ENCODE measurements at places on chromosomes 1 and 21.

GRCh38 chr1:239438891-239439290 is 52.5 kb downstream of the CHRM3 start:
- DNase-seq = no peak

DNA sequence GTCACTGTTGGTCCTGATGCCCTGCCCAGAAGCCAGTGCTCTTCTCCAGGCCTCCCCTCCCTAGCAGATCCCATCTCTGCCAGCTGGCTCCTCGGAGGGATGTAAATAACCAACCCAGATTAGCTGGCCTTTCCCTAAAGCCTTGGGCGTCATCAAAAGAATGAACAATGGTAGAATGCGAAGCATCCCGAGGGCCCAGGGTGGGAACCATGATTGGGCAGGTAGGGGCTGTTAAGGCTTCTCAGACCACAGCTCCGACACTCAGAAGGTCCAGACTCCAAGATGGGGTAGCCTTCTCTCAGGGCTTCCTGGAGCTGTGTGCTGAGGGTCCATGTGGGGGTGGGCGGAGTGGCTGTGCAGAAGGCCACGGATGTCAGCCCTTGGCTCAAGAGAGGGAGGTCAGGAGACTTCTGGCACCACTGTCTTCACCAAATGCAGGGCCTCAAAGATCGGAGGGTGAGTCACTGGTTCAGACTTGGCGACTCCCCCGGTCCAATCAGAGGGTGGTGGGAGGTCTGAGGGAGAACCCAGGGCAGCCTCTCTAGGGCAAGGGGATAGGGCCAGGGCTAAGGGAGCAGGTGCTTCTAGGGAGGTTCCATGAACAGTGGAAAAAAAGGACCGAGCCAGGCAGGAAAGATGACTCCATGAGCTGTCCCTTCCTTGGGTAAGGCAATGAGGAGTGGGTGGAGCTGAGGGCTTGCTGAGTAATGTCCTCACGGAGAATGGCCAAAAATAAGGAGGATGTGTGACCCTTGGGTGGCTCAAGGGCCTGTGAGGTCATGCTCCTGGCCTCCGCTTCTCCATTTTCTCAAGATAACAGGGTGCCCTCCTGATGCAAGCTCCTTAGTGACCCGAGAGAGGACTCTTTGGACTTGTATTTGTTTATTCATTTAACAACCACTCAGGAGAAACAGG is 58.4 kb upstream of the EPS8L3 start:
- DNase-seq = no peak

- DNase-seq = no peak
Observed at GRCh38 chr1:177209357-177209756, 38.6 kb downstream of the BRINP2 start.

- DNase-seq = no peak
Observed at GRCh38 chr1:171739656-171740055, 2.2 kb downstream of the VAMP4 start.

DNA sequence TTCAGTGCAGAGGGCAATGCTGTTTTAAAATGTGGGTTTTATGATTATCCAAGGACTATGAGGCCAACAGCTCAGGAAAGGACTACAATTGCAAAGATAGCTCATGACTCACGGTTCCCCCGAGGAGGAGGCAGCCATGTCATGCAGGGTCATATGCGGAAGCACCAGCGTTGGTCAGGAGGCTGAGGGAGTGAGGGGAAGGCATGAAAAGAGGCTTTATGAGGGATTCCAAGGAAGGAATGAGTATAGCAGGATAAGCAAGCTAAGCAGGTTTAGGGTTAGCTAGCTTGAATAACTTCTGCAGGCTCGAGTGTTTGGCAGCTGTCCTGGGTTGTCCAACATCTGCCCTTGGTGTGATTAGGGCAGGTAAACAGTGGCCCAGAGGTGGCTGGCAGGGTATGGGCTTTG is 495.1 kb downstream of the SETD4 start:
- no peak for DNase-seq

DNA sequence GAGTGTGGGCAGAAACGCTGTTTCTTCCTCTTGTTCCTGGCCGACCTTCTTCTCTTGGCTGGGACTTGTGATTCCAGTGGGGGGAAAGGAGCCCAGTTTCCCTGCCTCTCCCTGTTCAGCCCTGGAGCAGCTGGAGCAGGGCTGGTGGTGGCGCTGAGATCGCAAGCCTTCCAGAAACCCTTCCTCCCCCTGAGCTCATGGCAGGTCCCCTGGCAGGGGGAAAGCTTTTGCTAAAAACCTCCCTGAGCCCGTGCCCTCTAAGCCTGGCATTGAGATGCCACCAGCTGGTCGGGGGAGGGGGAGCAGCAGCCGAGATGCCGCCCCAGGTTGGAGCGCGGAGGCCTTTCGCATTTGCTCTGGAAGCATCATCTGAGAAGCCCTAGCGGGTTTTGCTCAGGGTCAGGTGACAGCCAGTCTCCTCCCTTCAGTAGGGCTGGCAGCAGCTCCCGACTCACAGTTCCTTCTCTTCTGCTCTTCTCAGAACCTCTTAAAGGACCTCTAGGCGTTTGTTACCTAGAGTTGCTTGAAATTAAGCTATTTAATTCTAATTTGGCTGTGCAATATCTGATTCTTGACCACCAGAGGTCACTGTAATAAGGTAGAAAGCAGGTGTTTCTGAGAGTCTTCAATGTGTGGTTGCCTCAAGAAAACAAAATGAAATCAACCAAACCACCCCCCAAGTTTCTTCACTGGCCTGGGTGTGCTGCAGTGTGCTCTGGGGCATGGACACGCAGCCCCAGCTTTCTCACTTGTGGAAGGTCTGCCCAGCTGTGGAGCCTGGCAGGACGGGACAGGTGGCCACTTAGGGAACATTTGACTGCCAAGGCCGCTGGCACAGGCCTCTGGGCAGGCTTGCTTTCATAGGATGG is 257.3 kb downstream of the CAMTA1 start:
- DNase-seq = no peak

- peak; percentile 81 for DNase-seq
Observed at GRCh38 chr1:91500756-91501522, at the start of gene CDC7. Gene CDC7 (plus strand): TSS chr1:91500851. CDS start chr1:91501717, 866 bp downstream.

GRCh38 chr21:15001857-15002606 is 62.8 kb downstream of the NRIP1 start:
- no peak for DNase-seq

DNA sequence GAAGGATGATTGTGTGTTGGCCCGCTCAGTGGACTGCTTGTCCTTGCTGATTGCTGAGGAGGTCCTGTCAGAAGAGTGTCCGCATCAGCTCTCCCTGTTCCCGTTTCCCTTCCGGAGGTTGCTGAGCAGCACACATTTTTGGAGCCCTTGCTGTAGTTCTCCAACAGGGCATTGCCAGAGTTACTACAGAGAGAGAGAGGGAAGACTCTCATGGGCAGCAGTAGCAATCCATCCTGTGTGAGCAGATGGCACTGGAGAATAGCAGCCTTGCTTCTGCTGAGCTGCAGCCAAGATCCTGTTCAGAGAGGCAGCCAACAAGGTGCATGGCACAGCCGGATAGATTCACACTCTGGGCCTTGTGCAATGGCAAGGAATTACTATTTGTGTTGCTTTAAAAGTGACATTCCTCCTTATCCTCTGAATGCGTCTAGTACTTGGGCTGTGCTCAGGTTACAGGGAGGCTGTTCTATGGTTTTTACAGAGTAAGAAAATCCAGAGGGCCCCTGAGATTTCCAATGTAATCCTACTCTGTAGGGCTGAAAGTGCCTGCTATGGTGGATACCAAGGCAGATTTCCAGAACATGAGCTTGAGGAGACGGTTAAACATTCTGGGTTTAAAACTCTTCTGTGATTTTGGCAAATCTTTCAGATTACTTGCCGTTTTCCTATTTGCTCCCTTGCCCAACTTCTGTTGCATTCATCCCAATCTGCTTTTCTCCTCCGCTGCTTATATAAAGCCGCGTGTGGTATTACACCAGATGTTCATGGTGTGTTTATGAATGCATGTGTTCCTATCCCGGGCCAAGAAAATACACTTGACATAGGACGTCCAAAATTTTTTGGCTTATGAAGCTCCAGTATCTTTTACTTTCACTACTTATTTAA is 27.4 kb downstream of the AK4 start:
- no peak for DNase-seq

- no peak for DNase-seq
Observed at GRCh38 chr1:57165546-57165945, 199.7 kb upstream of the C8B start.

Data from stimulated activated CD4-positive, alpha-beta T cell treated with anti-CD3 and anti-CD28 coated beads, Interleukin-2, amount 100 ng/mL, for 48 hours (primary cell).